ENCODE measurements at places on chromosomes 6 and 20.

GRCh38 chr6:14732844-14733757, 512.8 kb upstream of the JARID2 start:
- no peak for DNase-seq

GRCh38 chr6:16524380-16524707, 236.9 kb downstream of the ATXN1 start:
- DNase-seq: no peak

DNA sequence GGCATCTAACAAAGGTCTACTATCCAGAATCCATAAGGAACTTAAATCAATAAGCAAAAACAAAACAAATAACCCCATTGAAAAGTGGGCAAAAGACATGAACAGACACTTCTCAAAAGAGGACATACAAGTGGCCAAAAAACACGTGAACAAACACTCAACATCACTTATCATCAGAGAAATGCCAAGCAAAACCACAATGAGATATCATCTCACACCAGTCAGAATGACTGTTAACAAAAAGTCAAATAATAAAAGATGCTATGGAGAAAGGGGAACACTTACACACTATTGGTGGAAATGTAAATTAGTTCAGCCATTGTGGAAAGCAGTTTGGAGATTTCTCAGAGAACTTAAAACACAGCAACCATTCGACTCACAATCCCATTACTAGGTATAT, 19.4 kb upstream of the VNN1 start:
- no peak for DNase-seq

GRCh38 chr20:23546435-23547144, 21.7 kb downstream of the CST9L start:
- no peak for DNase-seq

GRCh38 chr6:12944001-12944400, 227.4 kb downstream of the PHACTR1 start:
- DNase-seq: no peak

DNA sequence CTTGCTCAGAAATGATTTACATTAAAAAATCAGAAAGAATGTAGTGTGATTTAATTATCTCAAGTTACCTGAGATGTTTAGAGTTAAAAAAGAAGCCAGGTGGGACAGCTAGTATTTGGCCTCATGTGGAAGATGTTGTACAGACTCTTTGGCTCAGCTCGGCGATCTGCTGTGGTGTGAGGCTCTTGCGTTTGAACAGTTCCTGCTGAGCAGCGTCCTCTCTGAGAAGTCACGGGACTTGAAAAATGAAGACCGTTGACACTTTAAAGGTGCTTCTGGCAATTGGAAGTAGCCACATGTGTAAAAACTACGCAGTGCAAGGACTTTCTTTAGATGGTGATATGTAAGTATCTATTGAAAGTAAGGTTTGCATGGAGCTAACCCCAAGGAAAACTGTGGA, 169.0 kb downstream of the BACH2 start:
- no peak for DNase-seq

DNA sequence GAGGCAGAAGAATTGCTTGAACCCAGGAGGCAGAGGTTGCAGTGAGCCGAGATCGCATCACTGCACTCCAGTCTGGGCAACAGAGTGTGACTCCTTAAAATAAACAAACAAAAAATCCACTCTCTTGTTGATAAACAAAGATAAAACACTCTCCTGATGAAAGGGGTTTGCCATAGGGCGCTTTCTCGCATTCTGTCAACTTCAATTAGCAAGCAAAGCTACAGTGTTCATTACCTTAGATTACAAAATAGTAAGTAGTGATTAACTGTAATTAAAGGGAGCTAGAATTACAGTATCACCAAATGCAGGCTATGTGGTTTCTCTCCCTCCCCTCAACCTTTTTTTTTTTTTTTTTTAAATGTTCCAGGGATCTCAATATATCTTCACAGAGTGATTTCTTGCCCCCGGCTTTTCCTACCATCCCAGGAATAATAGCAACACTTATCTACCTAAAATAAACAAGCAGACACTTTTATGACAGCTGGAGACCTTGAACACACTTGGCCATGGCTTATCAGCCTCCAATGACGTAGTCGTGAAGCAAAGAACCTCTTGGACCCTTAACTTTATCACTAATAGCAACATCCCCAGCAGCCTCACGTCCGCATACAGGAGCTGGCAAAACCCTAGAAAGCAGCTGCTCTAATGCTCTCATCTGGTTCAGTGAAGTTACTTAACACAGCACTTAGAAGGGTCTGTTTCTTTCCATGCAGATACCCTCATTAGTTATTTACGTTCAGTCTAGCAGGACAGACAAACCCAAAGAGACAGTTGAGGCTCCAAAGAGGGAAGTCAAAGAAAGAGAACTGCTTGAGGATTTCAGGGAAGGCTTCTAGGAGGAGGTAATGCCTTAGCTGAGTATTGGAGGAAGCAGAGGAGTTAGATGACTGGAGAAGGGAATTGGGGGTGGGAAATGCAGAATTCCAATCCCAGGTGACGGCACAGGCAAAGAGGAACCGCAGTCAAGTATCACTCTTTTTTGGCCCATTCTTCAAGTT, 37.9 kb upstream of the NEDD9 start:
- DNase-seq: no peak

DNA sequence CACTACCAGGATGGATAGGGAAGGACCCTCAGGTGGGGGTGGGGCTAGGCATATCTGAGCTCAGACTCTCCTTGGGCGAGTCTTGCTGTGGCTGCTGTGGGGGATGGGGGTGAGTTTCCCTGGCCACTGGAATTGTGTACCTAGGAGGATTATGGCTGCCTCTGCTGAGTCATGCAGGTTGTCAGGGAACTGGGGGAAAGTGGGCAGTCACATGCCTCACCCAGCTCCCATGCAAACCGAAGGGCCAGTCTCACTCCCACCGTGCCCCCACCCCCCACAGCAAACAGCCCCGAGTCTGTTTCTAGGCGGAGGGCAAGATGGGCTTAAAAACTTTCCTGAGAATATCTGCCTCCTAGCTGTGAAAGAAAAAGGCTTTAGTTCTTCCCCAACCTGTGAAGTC, 210.3 kb upstream of the FERMT1 start:
- DNase-seq: no peak

DNA sequence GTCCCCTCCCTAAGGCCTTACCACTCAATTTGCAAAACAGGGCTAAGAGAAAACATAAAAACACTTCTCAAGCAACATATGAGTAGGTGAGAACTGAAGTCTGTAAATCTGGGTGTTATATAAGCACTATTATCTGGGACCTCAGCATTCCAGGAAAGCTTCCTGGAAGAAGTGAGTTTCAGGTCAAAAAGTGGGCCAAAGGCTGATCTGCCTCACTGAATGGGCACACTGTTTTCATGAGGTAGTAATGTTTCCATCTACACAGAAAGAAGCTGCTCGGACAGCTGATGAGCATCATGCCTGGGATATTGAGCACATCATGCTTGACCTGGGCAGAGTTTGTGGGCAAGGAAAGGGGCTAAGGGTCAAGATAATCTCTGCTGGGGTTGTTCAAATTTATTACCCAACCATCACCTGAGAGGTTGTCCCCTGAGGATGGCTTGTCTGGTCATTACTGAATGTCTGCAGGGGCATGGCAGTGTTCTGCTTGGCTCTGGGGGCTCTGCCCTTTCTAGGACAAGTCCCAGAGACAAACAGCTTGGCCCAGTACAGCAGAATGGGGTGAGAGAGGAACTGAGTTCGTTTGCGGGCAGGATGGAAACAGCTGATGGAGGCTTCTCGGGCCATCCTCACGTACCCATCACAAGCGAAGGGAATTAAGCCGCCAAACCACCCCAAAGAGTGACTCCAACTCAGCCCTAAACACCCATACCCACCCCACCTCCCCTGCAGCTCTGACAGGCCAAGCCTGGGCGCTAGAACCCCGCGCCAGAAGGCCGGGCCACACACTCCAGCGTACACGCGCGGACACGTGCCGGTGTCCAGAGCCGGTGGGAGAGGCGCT, 1.2 kb upstream of the SYNJ2 start:
- no peak for DNase-seq

DNA sequence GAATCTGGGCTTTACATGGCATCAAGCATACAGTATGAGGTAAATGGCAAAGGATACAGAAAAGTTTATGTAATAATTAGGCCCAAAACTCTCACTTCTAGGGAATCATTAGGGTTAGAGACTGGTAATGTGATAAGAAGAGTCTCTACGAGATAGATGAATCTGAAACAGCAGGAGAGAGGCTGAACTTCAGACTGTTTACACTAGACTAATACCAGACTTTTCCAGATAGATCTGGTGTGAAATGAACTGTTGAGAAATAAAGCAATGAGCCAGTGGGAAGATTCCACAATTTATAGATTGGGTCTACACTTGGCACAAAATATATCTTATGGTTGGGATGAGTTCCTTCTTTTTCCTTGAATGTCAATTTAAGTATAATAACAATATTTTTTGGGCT, 134.3 kb downstream of the MAN1A1 start:
- DNase-seq: no peak

GRCh38 chr20:19688031-19688806, 69.8 kb upstream of the RIN2 start:
- no peak for DNase-seq

- DNase-seq: no peak
Observed at GRCh38 chr6:68642081-68642480, 7.0 kb downstream of the ADGRB3 start.

GRCh38 chr6:95576218-95576997, 927 bp upstream of the MANEA start:
- no peak for DNase-seq

DNA sequence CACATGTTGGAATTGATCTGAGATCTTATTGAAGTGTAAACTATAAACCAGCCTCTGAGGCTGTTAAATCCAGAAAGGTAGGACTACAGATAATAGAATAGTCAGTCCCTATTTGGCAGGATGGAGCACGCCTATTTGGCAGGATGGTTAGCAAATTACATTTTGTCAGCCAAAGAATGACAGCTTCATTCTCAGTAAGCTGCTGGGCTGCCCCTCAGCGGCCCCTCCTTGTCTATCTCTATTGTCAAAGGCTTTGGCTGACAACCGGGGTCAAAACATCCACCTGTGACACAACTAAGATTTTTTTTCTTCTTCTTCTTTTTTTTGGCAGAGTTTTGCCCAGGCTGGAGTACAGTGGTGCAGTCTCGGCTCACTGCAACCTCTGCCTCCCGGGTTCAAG, 123.4 kb upstream of the ECI2 start:
- no peak for DNase-seq

DNA sequence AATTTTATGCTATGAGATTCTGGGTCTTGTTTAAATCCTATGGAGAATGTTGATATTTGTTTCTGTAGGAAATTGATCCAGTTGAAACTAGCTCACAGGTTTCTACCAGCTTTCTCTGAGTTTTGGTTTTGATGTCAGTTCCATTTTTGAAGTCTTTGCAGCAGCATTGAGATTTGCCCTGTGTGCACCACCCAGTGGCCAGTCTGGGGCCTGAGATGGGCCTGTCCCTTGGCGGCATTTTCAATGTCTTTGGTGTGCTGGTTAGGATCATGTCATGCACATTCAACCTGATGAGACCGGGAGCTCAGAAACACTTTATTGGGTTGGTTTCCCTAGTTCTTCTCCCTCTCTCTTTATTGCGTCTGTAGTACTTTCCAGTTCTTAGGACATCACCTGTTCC, 395.2 kb upstream of the MAP3K7 start:
- no peak for DNase-seq

DNA sequence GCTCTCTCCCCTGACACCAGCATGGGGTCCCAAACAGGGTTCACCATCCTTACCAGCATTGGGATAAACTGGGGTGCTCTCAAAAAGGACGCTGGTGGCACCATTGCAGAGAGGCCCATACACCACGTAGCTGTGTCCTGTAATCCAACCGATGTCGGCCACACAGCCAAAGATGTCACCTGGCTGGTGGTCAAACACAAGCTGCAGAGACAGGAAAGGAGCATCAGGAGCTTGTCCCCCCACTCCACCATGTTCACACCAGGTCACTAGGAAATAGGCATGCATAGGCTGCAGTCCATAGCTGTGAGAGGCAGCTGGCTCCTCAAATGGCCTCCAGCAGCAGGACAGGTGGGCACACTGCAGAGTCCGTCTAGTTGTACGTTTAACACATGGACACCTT, 28.8 kb upstream of the APMAP start:
- DNase-seq: no peak

GRCh38 chr6:142444376-142444775, 142.6 kb downstream of the ADGRG6 start:
- no peak for DNase-seq

DNA sequence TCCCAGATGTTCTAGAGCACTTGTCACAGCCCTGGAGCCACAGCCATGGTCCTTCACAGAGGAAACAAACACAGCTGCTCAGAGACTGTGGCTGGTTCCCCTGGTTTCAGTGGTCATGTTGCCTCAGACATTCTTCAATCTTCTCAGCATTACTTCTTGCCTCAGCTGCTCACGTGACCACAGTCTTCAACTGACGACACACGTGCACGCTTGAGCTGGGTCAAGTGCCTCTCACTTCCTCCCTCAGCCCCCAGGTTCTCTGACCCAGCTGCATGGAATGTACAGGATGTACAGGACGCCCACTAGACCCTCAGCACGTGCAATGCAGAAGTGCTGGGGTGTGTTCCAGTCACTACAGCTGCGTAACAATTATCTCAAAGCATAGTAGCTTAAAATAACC, 159.8 kb upstream of the GGTLC1 start:
- DNase-seq: no peak

DNA sequence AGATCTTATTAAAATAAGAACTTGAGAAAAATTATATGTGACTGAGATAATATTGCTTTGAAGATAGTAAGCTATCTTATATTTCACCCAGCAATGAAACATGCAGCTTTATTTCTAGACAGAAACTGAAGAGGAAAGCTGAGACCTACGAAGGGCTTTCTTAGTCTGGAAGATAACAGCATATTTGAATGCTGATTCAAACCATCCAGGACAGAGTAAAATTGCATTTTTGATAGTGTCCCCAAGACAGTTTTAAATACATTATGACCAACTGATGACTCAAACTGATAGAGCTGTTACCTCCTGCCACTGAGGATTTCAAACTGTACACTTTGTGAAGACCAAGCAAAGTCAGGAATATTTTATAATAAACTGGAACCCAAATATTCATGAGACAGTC, 409.6 kb downstream of the GRIK2 start:
- DNase-seq: no peak
